Germinal center (tissue), 1 donor: ENCODE measurements at places on chromosomes 12 and 14.

DNA sequence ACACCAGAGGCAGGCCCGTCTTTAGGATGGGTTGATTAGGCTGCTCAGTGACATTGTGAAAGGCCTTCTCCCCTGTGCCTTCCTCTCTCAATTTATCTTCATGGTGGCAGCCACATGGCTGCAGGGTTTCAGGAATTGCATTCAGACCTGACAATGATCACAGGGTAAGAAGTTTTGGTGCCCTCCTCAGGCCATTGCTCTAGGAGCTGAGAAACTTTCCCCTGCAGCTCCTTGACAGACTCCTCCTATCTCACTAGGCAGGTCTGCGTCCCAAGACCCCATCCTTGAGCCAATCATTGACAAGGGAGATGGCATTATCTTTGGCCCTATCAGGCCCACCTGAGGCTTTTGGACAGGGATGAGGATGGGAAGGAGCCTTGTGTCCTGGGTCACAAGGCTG, 57.4 kb upstream of the ANO4 start:
- no peak for DNase-seq

- no peak for DNase-seq
Observed at GRCh38 chr14:97517566-97518234, 720.5 kb downstream of the VRK1 start.

DNA sequence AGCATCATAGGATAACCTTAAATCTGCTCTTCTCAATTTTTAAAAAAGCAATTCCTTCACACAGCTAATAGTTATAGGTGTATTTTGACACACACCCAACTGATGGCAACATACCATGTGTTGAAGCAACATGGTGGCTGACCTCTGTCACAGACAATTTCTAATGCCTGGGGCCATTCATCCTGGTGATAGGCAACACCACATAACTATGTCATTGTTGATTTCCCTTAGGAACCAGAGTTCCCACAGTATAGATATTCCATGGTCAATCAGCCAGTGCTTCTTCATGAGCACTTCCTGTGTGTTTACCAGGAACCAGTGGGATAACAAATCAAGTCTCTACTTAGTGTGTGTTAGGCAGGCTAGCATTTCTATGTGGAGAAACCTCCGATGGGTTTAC, 88.3 kb downstream of the FIGNL2 start:
- no peak for DNase-seq

GRCh38 chr14:95465936-95466335, 50.5 kb downstream of the SYNE3 start:
- DNase-seq = no peak

- DNase-seq = no peak
Observed at GRCh38 chr12:71449373-71450070, 9.9 kb downstream of the LGR5 start.

DNA sequence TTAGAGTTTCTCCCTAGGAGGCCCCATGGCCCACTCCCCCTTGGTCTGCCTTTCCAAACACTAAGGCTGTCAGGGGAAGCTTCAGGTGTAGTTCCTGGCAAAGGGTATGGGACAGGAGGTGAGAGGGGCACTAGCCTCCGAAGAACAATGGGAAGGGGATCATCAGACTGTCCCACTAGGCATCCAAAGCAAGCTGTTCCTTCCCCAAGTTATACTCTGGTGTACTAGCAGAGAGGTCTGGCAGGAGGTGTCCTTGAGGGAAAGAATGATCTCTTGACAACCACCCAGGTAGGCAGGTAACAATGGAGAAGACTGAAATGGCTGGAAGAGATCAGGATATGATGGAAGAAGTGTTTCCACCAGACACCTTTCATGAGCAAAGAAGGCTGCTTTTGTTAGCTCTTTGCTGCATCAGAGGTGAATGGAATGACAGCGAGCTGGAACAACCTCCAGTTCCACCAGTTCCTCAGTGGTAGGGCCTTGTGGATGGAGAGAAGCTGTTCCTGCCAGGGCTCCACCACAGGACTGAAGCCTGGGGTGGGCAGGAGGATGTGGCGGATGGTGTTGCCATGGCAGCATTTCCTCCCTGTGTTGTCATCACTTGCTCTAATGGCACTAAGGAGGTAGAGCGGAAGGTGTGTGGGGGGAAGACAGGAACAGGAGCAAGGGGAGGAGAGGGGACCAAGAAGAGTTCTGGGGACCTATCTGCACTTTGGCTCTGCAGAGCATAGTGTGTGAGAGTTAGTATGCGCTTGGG, 2.3 kb upstream of the AGAP2 start:
- peak; percentile 77 for DNase-seq

GRCh38 chr12:13084898-13085640, 18.4 kb downstream of the GSG1 start:
- no peak for DNase-seq

DNA sequence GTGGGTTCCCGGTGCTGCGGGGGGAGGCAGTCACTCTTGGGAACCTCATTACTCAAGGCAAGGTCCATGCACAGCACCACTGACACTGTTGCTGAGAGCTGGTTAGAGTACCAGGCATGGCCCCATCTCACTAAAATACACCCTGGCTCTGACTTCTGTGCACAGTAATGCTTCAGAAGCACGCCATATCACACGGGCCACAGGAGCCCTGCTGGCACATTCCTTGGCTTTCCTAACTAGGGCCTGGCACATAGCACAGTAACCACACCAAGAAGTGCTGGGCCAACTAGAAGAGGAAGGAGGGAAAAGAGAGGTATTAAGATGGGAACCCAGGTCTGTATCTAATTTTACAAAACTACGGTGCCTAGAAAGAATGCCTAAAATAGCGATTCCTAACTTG, 13.5 kb upstream of the RAB35 start:
- DNase-seq = no peak

GRCh38 chr12:92566448-92567019, 136.3 kb upstream of the PLEKHG7 start:
- DNase-seq = no peak

GRCh38 chr14:68343534-68344118, 449.2 kb downstream of the ZFP36L1 start:
- DNase-seq = no peak

DNA sequence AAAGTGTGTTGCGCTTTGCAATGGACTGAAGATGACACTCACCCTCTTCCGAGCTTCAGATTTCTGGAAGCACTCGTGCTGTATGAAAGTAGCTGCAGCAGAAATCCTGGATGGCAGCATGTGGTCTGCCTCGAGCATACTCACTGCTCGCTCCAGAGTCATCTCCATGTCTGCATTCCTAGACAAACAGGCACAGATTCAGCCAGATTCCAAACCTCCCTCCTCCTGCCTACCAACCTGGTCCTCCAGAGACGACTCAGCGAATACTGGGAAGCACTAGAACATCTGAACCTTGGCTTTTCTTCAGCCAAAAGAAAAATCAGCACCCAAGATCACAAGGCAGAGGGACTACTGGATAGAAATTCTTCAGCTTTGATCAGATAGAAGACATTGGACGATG, 27.7 kb downstream of the PKP2 start:
- DNase-seq = no peak

DNA sequence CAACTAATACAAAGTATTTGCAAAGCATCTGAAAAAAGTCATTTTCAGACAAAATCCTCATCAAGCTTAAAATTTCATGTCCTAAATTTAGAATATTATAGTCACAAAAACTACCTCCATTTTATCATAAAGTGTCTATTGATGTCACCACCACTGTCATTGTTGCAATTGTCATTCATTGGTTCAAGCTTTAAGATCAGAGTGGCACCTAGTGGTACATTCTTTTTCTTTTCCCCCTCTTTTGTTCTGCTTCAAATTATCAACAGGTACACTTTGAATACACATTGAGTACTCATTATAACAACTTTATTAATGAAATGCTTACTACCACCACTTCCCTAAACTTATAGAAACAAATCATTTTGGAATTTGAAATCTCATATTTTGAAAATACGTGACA, 379.8 kb downstream of the SEC23A start:
- DNase-seq = no peak

DNA sequence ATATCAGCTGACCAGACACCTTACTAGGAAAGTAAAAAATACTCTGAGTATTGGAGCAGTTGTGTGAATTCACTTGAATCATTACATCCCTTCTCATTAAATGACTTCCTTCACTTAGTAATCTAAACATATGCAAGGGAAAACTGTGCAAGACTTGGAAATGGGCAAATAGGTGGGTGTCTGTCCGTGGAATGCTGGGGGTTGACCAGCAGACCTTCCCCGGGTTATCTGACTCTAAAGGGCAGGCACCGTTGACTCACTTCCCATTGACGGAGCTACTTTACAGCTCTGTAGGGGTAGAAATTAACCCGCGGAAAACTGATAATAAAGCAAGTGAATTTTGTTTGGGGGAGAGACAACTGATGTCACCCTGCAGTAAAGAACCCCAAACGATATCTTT, 199.3 kb downstream of the TTC7B start:
- no peak for DNase-seq

DNA sequence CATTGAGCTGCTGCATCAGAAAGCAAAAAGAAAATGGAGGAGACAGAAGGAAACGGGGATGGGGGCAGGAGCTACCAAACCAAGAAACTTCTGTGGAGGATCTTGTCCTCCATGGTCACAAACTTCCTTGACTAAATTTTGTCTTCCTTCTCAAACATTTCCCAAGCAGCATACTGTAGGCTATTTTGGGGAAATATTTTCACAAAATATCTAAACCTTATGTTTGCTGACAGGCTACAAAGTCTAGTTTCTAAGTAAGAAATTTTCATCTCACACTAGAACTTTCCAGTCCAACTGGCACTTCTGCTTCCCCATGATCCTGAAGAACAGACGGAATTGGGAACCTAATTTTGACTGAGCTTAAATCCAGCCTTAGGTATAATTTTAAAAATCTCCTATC, 552.0 kb downstream of the SNAPC1 start:
- no peak for DNase-seq

- no peak for DNase-seq
Observed at GRCh38 chr14:105056303-105056831, 8.9 kb downstream of the GPR132 start.

- no peak for DNase-seq
Observed at GRCh38 chr14:51576879-51577278, 74.8 kb upstream of the FRMD6 start.

GRCh38 chr14:44886860-44887595, 74.7 kb downstream of the KLHL28 start:
- DNase-seq = no peak

GRCh38 chr12:53326460-53327185, 5.2 kb upstream of the AAAS start:
- DNase-seq = no peak

- no peak for DNase-seq
Observed at GRCh38 chr12:124445121-124445718, 122.2 kb downstream of the NCOR2 start.

- peak; percentile 15 for DNase-seq
Observed at GRCh38 chr14:51873221-51873893, 12.9 kb downstream of the GNG2 start.

DNA sequence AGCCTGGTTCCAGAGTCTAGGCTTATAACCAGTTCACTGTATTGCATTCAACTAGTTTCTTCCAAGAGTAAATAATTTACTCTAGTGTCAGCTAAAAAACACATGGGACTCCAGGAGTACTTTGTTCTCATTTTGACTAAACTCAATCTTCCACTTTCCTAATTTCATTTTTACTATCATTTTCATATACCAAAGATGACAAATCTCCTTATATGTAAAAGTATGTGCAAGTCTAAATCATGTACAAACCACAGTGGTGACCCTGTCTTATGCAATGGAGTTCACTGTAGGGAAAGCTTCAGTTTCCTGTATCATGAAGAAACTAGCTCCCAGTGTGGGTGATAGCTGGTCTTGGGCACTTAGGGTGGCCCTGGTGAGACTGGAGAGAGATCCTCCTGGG, 151.6 kb downstream of the HELB start:
- DNase-seq = no peak

DNA sequence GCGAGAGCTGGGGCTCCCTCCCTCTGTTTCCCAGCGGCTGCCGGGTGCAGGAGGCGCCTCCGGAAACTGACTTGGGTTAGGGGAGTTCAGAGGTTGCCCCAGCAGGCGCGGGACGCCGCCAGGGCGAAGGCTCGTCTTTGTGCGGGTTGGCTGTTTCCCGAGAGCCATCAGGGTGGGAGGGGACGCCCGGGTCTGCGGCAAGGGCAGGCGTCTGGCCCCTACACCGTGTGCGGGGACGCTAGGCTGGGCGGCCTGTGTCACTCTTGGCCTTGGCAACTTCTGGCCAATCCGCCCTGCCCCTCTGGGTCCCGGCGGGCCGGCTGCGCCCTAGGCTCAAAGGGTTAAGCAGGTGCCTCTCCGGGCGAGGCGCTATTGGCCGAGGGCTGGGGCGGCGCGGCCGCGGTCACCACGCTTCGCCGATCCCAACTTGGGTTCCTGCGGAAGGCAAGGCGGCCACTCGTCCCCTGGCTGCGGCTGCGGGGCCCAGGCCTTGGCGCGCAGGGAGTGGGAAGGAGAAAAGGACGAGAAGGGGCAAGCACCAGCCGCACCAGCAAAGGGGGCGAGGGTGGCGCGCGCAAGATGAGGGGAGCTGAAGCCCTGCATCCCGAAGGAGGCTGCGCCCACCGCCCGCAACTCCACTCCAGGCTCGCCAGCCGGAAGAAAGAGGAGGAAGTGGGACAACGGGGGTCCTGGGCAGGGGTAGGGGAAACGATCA, 5.6 kb upstream of the NPAS3 start:
- no peak for DNase-seq

DNA sequence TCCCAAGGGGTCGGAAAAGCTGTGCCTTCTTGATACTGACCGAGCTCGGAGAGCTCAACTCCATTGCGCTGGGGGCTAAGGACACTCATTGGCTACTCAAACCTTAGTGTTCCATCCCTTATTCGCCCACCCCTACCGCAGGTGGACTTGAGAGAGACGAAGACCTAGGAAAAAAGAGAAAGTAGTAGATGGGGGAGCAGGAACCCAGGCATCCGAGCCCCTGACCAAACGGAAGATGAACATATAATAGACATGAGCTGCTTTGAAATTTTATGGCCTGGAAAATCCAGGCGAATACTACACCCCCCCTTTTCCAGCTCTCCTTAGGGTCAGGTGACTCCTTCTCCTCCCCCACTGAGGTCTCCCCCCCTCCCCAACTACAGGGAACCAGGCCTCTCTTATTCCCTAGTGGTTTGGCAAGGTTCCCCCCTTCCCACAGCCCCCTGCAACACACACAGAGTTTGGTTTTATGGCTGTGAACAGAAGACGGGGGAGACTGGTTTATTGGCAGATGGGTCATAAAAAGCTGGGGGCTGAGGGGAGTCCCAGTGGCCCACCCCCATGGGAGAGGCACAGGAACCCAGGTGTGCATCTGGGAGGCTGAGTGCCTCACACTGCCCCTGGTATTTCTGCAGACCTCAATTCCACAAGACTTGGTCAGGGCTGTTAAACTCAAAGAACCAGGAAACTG, 1.6 kb downstream of the GDF11 start:
- no peak for DNase-seq
